Stimulated activated CD8-positive, alpha-beta memory T cell treated with anti-CD3 and anti-CD28 coated beads, Interleukin-7, amount 100 ng/mL, for 1 hour (primary cell): ENCODE measurements at places on chromosomes 6 and 20.

DNA sequence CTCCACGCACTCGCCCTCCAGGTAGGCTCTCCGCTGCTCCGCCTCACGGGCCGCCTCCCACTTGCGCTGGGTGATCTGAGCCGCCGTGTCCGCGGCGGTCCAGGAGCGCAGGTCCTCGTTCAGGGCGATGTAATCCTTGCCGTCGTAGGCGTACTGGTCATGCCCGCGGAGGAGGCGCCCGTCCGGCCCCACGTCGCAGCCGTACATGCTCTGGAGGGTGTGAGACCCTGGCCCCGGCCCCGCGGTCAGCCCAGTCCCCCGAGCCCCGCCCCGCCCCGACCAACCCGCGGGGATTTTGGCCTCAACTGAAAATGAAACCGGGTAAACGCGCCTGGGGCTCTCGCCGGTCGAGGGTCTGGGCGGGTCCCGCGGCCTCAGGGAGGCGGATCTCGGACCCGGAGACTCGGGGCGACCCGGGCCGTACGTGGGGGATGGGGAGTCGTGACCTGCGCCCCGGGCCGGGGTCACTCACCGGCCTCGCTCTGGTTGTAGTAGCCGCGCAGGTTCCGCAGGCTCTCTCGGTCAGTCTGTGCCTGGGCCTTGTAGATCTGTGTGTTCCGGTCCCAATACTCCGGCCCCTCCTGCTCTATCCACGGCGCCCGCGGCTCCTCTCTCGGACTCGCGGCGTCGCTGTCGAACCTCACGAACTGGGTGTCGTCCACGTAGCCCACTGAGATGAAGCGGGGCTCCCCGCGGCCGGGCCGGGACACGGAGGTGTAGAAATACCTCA, 598 bp downstream of the HLA-B start:
- DNase-seq, result no peak

DNA sequence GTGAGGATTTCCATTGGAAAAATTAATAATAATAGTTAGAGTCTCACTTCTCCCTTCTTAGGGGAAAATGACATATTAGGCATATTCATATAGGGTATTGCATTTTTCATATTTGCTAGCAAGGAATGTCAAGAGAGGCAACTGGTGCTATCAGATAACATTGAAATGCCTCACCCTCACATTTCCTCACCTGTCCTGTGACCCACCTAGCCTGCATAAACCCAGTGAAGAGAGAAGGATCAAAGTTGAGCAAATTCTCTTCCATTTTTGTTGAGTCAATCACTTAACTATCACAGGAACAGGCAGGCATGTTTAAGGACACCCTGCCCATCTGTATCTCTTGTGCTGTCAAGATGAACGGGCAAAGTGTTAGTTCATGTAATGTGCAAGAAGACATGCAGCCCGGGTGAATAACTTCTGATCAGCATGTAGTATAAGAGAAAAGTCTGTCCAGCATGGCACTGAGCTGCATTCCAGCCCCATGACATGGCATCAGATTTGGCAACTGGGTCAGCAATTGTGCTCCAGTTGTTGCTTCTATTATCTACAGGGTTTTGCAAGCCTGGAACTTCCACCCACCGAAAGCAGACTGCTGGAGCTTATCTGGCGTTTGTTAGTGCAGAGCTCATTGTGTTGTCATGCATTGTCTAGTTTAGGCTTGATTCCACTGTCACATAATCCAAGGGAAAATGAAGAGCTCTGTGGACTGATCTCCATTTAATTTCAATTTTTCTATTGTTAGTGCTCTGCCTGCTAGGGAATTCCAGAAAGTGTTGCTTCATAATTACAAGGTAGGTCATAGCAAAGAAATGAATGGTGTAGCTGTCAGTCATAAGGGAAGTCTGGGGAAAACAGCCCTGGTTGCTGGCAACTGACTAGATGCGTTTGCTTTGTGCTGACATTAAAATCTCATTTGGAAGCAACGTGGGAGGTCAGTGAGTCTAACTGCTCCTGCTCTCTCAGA, 138.4 kb upstream of the TNFAIP3 start:
- DNase-seq, result no peak

DNA sequence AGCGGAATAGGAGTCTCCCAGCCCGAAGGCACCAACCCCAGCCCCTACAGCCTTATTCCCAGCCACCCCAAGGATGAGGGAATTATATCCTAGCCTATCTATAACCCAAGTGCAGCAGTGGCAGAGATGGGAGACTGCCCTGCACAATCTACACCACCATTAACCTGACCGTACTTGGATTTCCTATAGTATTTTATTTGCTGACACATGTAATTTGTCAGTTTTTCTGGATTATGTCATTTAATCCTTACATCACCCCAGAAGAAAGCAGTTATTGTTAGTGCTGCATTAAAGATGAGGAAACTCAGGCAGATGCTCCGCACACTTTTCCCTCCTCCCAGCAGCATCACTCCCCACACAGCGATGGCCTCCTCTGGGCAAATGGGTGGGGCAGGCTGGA, 6.0 kb downstream of the BFSP1 start:
- no peak for DNase-seq

- no peak for DNase-seq
These were observed 96.9 kb downstream of the LY86 start for GRCh38 chr6:6685249-6686040.

DNA sequence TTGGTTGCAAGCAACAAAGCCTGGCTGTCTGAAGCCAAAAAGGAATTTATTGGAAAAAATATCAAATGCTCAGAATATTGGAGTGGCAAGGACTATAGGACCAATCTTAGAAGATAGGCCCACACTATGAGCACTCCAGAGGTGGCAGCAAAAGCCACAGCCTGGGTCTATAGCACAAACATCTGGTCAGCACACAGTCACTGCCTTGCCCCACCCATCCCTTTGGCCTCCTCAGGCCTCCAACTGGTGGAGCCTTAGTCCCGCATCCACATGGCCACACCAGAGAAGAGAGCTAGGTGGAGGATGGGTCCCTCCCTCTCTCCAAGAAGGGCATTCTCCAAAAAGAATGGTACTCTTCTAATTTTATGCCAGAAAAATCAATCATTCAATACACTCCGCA, 14.0 kb downstream of the NUDT3 start:
- DNase-seq, result no peak

DNA sequence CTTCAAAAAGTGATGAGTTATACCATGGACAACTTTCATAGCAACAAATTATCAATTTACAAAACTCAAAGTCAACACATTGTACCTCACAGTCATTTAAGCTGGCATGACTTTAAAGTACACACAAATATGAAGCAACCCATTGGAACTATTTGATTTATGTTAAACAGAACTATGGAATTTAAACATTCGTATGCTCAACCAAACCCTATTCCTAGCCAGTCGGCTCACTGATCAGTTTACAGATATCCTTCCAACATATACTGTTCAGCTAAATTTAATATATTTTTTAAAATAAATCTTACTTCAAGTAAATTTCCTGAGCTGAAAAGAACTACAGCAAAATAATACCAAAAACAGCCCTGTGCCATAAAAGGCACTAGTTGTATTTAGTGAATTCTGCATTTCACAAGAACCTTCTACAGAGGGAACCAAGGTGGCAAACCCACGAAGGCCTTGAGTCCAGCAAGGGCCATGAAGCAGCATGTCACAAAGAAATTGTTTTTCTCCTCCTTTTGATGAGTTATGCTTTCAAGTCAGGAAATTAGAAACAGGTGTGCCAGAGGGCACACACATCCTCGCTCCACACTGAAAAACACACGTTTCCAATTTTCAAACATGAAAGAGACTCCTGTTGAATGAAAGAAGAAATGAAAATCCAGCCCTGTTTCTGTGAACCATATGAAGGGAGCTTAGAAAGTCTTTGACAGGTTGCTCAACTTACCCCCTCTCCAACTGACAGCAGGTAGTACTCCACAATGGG, 122.8 kb downstream of the TASP1 start:
- DNase-seq, result no peak

DNA sequence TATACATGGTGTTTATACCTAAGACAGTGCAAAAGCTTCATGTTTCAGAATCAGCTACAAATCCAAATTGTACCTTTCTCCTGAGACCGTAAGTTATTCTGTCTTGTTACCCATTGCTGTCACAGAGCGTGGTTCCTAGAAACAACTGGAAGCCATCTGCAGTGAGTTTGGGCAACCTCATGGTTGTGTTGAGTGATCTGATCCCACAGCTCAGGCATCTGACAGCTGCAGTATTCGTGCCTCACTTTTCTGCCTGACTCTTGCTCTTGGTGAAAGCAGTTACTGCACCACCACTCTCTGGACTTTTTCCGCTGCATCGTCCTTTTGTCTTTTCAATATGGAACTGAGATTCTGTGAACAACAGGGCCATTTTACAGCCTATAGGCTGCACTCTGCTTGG, 752.6 kb downstream of the MAFB start:
- no peak for DNase-seq

GRCh38 chr6:105619971-105620741, 217.3 kb upstream of the PREP start:
- no peak for DNase-seq

- no peak for DNase-seq
These were observed 21.4 kb upstream of the NELFCD start for GRCh38 chr20:58959652-58960051.

DNA sequence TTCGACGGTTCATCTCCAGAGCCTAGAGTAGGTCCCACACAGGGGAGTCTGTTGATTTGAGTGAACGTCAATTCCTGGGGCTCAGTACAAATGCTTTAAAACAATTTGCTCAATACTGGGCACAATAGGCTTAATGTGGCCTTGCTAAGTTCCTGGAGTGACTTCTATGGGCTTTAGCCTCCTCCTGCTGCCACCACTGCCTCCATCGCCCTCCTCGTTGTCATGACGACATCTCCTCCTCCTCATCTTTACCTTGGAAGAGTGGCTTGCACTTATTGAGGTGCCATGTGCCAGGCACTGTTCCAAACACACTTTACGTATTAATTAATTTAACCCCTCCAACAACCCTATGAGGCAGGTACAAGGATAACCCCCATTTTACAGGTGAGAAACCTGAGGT, 11.8 kb upstream of the ZMYND8 start:
- DNase-seq, result no peak

DNA sequence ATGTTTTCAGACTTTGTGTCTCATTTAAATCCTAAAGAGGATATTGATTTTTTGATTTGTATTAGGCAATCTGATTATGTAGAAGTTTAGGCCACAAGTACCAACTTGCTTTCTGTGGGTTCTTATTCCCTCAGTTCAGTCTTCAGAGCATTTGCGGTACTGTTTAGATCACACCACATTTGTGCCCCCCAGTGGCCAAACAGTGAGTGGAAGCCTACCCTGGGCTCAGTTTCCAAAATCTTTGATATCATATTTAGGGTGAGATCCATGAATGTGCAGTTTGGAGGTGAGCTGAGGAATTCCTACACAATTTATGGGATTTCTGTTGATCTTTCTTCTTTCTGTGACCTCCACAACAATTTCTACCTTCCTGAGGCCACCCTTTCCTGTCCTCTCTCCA, 92.3 kb upstream of the FUT9 start:
- no peak for DNase-seq

DNA sequence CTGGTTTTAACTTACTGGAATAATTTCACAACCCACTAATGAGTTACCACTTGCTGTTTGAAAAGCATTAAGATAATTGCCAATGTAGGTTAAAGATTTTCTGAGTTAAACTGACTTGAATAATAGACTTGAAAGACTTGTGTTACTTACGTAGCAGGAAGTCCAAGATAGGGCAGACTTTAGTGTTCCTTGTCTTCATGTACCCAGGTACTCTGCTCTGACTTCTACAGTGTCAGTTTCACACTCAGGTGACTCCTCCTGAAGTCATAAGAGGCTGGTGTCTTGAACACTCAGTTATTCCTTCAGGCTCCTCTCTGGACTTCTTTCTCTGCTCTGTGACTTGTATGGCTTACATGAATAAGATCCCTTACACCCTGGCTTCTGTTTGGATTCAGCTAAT, 76.3 kb upstream of the SGK1 start:
- no peak for DNase-seq

DNA sequence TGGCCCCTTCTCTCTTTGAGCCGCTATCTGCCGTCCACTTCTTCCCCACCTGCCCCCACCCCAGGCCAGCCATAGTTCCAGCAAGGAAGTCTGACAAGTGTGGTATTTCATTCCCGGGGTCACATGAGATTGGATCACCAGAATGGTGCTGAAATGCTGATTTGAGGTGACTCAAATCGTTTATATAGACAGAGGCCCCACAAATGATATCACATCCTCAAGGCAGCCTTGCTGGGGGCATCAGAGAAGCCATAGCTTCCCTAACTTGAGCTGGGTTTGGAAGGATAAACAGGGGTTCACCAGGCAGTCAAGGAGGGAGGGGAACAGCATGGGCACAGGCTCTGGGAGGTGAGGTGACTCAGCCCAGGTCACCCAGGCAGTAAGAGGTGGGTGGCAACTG, 9.9 kb downstream of the SDCBP2 start:
- no peak for DNase-seq

- DNase-seq, result no peak
These were observed 39.7 kb downstream of the KCNK17 start for GRCh38 chr6:39274471-39274870.

GRCh38 chr6:56865081-56865875, 89.6 kb upstream of the BEND6 start:
- no peak for DNase-seq

GRCh38 chr6:83960664-83961063, 72.9 kb upstream of the MRAP2 start:
- DNase-seq, result no peak

GRCh38 chr6:22025468-22026163, 271.2 kb downstream of the PRL start:
- DNase-seq, result no peak

DNA sequence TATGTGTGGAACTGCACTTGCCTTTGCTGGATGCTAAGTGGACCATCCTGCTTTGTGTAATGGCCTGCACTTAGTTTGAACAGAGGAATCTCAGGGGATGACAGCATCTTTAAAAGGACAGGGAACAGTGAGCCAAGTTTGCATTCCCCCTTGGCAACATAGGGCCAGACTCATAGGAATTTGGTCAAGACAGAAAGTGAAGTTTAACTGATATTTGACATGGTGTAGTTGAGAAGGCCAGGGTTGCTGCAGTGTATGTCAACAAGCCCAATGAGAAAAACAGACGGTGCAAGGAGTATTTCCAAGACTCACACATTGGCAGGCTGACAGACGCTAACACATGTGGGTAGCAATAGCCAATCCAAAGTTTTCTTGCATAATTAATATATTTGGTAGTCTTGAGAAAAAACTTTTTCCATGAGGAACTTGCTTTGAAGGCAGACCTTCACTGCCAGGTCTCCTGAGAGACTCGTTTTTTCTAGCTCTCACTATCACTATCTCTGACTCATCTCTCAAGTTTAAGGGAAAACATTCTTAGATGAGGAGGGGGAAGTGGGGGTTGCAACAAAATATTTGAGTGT, 213.8 kb downstream of the IBTK start:
- no peak for DNase-seq
